CD4-positive, alpha-beta T cell treated with Interleukin-15 for 4 hours (primary cell): ENCODE measurements at places on chromosomes 11 and 22.

GRCh38 chr11:2211113-2211971, 39.7 kb upstream of the TH start:
- no peak for DNase-seq

DNA sequence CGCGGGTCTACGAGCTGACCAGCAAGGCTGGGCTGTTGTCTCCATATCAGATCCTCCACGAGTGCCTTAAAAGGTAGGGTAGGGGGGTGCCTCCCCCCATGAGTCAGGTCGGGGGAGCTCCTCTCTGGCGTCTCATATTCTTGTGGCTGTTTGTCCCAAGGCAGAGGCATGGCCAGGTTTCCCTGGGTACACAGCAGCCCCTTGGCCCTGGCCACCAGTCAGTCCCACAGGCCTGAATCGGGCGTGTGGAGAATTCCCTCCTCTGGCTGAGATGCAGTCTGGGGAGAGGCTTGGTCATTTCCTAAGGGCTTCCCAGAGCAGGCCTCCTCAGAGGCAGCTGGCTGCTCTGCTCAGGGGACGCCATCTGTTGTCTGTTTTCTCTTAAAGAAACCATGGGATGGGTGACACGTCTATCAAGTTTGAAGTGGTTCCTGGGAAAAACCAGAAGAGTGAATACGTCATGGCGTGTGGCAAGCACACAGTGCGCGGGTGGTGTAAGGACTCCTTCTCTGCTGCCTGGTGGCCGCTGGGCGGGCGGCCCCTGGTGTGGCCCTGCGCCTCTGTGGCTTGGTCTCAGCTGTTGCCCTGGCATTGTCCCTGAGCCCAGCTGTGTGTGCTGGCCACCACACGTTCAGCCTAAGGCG, 9.6 kb upstream of the RANBP1 start:
- DNase-seq: no peak

DNA sequence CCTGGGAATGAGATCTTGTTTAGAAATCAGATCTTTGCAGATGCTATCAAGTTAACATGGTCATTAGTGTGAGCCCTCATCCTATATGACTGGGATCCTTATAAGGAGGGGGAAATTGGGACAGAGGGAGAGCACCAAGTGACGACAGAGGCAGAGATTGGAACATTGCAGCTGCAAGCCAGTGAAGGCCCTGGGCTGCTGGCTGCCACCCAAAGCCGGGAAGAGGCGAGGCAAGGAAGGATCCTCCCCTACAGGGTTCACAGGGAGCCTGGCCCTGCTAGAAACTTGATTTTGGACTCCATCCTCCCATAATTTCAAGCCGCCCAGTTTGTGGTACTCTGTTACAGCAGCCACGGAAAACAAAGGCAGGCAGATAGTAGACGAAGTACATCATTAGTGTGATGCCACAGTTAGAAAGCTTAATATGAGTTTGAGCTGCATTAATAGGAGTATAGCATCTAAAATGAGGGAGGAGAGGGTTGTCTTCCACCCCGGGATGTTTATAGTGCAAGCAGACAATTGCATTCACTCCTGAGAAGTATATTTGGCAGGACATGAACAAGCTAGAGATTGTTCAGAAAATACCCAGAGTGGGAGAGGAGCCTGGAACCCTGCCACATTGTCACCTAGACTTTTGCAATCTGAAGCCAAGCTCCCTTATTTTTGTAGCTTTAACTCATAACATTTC, 56.8 kb upstream of the CLMP start:
- no peak for DNase-seq

DNA sequence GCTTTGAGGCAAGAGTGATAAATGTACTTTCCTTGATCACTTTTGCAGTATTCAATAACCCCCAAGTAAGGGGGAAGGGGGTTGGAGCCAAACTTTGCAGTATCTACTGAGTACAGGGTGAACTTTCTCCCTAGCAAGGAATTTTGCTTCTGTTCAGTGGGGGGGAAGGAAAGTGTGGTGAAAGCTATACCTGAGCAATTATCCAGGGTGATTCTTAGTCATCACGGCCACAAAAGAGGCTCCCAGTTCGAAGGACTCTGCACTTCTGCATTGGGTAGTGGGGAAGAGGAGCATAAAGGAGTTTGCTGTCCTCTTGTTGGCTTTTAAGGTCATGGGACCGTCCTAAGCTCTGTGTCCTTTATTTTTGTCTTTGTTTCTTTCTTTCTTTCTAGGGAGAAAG, 346.5 kb upstream of the SYN3 start:
- DNase-seq: no peak

GRCh38 chr22:24140357-24140756, 40.9 kb upstream of the SUSD2 start:
- no peak for DNase-seq

DNA sequence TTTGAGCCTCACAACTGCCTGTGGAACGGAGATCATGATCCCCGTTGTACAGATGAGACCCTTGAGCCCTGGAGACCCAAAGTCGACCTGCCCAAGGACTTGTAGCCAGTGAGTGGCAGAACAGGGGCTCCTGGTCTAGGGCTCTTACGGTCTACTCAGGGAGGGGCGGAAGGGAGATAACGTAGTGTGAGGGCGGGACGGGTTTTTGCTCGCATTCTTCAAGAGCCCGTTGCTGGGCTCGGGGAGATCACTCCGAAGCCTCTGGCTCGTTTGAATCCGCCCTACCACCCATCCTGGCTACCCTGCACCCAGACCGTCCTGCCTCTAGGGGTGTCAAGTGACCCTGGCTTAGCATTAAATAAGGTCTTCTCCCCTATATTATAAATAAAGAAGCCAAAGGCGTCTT, 639 bp downstream of the CRY2 start:
- DNase-seq: peak; percentile 25

DNA sequence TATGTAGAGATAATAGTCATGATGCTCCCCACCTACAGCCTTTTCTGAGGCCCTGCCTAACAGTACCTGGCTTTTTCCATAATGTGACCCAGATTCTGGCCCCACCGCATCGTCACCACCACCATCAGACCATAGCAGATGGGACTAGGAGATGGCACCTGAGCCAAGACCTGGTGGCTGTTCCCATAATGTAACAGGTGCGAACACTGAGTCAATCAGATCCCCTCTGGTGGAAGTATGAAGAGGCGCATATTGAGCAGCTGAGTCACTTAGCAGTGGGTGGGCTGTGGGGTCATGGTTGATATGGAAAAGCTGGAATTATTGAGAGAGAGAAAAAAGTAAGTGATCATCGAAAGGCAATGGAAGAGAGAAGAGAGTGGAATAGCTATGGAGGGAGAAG, 578.0 kb upstream of the CADM1 start:
- DNase-seq: no peak

- DNase-seq: no peak
Measured at GRCh38 chr11:69193629-69194028, 37.9 kb downstream of the SMIM38 start.

GRCh38 chr22:49587421-49587820, 240.3 kb downstream of the BRD1 start:
- DNase-seq: no peak

DNA sequence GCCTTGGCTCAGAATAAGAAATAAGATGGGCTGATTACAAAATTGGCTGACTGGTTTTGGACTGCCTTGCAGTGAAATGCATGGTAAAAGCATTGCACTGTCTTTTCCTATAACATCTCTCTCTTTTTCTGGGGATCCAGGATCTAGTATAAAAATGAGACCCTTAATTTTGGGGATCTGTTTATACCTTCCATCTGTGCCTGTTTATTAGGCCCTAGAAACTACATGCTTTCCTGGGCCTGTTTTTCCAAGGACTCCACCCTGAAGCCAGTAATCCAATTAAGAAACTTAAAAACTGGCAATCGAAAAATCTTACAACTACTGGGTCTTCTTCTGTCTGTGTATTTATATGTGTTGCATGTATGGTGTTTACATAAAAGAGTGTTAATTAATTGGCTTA, 14.5 kb downstream of the HORMAD2 start:
- no peak for DNase-seq

GRCh38 chr11:14148653-14149273, 186.2 kb downstream of the SPON1 start:
- peak; percentile 29 for DNase-seq

DNA sequence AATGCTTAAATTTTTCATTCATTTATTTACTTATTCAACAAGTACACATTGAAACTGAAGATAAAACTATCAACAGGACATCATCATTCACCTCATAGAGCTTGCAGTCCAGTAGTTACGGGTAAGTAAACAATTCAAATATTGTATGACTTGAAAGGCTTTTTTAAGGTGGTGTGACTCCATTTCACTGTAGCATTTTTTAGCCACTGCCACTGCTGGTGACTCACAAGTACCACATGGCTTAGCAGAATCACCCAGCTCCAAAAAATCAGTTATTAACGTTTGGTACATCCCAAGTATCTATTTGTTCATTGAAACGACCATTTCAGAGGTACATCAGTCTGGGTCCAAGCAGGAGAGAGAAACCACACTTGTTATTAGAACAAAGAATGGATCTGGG, 427.9 kb upstream of the DDI1 start:
- DNase-seq: no peak

DNA sequence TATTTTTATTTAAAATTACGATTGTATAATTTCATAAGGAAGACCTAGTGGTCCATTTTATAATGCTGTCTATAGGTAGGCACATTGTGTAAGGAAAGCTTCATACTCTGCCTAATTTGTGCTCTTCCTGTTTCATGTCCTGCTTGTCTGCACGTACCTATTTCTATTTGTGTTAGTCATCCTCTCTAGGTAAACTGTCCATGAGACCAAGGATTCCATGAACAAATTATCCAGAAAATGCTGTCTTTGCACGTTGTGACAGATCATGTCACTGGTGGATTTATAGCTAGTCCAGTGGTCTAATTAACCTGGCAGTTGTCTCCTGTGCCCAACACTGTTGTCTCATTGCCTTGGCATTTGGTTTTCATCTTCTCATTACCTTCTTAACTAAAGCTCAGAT, 44.7 kb downstream of the DNAJC24 start:
- DNase-seq: no peak

- DNase-seq: no peak
Measured at GRCh38 chr11:9955391-9955790, 291.5 kb downstream of the SWAP70 start.

GRCh38 chr22:46714550-46714949, 23.5 kb downstream of the CERK start:
- DNase-seq: no peak

- DNase-seq: no peak
Measured at GRCh38 chr11:66311470-66311964, 5.3 kb downstream of the CD248 start.

DNA sequence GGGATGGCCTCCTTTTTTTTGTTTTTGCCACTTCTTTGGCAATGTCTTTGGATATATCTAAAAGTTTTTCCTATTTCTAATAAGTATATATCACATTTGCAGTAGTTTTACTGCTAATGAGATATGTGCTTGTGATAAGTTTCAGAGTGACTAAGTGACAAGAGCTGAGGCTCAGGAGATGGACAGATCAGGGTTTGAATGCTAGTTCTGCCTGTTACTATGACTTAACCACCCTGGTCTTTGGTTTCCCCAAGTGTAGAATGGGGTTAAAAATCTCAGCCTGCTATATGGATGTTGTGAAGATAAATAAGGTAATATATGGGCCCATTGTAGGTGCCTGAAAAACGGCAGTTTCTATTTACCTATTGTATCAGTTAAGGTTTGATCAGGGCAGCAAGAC, 9.1 kb upstream of the MICAL2 start:
- no peak for DNase-seq

GRCh38 chr11:78838417-78838816, 263.8 kb upstream of the NARS2 start:
- DNase-seq: no peak

GRCh38 chr22:42299586-42300258, 29.3 kb upstream of the TCF20 start:
- DNase-seq: peak; percentile 48

- DNase-seq: no peak
Measured at GRCh38 chr11:1863352-1864216, 10.7 kb downstream of the LSP1 start.

DNA sequence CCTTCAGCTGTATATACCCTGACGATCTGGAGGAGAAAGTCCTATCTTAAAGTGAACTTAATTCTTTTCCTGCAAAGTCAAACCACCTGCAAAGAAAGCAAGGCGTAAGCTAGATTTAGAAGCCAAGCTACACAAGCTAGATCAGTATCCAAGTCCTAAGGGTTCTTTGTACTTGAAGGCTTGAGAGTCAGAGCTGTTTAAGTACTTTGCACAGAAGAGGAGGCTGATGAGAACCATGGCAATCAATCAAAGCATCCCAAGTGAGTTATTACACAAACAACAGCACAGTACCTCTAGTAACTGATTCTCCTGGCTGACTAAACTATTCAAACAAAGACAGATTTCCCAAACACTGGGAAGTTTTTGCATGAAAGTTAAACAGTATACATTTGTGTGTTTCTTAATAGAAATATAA, 1.9 kb downstream of the CDON start:
- DNase-seq: no peak

DNA sequence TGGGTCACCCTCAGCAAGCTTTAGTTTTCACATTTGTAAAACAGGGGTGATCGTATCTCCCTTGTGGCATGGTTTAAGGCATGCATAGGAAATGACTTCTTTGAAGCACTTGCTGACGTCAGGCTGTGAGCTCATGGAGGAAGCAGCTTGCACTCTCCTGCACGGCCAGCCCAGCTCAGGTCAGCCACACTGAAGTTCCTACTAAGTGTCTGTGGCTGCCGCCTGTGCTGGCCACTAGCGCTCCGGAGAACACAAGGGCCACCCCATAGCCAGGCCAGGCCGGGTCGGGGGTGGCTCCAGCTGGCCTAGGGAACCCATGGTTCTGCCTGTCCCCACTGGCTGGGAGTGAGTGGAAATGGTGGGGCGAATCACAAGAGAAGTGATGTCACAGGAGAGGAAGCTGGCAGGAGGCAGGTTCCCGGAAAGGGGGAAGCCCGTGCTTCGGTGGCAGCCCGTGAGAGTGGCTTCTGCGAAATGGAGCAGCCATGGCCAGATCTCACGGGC, 28.2 kb downstream of the KCTD17 start:
- DNase-seq: peak; percentile 82

DNA sequence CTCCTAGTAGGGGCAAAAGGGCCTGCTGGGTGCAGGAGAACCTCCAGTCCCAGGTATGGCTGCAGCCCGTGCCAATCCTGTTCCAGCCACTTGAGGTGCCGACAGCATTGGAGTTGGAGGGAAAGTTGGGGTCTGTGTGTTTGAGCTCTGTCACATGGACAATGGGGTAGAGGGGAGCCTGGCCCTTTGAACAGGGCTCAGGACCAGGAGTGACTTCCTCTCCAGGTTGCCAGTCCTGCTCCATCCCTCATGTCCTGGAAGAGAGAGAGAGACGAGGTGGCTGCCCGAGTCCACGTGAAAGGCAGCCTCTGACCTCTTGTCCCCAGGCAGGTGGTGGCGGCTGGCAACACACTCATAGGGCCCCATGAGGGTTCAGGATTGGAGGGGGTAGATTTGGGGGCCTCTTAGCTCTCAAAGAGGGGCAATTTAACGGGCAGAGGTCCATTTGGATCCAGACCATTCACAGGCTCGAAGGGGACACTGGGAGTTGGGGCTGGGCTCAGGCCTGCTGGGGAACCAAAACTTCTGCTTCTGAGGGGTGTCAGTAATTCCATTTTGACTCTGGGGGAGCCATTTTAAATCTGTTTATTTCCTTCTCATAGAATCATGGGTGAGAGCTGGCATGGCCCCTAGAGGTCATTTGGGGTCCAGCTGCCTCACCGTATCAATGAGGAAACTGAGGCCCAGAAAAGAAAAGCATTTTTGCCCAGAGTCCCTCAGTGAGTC, 4.1 kb downstream of the ADORA2A start:
- DNase-seq: no peak
